ENCODE measurements at places on chromosomes 2 and 18. TPM values are rescaled to one million over a fixed set of nuclear protein-coding genes. Genes with fewer than 3 reads are reported as not detected.

DNA sequence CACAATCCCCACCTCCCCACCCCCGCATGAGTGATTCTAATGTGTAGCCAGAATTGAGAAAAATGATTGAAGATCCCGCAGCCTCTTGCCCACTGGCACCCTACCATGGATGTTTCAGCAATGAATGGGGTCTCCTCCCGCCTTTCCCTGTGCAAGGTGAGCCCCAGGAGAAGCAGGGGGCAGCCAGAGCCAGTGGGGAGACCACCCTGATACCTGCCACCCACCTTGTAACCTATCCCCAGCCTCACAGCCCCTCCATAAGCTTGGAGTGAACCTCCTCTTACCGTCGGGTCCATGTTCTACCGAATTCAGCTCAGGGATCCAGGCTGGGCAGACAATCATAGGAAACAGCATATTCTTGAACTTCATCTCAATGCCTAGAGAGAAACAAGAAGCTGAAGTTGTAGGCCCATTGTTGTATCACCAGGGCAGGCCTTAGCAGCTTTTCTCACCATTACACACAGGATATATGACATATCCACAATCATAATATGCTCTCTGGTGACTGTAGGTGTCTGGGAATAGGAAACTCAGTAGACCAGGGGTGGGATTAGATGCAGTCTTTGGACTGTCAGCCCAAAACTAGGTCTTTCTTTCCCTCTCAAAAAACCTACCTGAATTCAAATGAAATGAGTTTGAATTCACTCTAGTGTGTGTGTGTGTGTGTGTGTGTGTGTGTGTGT is 30.9 kb downstream of the XDH start:
- DNase-seq, result no peak

DNA sequence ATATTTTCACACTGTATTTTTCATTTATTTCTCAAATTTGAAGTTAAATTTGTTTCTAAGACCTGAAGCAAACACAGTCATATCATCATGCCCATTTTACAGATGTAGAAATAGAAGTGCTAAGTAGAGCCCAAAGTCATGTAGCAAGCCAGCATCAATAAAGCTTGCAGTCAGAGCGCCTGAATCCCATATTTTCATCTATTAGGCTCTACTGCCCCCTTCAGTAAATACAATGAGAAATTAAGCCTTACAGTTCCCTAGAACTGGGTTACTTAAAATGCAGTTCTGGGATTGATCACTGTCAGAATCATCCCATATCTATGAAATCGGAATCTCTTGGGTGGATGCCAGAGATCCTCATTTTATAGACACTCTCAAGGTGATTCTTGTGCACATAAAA is 419.9 kb downstream of the TGIF1 start:
- peak; percentile 59 for DNase-seq

DNA sequence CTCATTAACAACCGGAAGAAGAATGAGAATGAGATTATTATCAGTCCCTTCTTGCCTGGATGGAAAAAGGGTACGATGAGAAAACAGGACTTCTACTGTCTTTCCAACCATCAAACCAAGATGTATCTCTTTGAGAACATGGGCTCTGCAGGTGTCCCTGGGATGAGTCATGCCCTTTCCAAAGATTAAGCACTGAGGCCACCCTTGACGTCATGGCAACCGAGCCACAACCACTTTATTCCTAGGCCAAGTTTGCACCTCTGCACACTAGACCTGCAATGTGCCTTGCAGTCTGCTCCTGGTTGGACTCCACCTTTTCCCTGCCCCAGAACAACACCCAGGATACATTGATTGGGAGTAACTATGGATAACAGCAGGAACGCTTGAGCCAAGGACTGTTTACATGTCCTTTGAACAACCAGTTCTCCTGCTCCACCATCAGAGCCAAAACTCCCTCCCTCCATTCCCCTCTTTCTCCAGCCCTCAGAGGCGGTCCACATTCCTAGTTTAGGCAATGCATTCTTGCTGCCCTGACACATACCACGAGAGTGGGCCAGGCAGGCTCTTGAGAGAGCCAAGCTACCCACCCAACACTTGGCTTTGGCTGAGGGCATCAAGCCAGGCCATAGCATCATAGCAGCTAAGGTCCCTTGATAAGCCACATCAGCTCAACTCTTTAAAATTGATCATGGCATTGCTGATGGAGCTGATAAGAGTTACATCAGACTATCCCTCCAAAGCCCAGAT is 310.7 kb downstream of the TNS1 start:
- no peak for DNase-seq

DNA sequence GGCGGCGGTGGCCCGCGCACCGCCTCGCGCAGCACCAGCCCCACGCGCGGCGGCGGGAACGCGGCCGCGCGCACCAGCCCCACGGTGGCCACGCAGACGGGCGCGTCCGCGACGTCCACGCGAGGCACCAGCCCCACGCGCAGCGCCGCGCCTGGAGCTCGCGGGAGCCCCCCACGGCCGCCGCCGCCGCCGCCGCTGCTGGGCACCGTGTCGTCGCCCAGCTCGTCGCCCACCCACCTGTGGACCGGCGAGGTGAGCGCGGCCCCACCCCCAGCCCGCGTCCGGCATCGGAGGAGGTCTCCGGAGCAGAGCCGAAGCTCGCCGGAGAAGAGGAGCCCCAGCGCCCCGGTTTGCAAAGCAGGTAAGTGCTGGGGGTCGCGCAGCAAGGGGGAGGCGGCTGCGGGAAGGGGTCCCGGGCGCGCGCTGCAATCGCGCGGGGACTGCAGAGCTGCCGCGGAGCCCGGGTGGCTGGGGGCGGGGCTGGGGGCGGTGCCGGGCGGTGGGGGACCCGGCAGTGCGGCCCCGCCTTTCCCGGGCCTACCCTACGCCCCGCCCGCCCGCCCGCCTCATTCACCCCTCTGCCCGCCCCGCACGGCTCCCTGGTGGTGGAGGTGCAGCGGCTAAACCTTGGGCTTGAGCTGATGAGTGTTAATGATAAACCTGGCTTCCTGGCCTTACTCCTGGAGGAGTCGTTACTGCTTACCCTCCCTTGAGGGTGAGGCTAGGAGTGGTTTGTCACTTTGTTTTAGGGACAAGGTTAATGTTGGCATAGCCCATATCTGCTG is 851 bp downstream of the FAM117B start:
- DNase-seq, result peak; percentile 86

RAB12 gene
- total RNA-seq, result 125 TPM

DPP4 gene
- 3.2 TPM for total RNA-seq

KLHL41 gene
- total RNA-seq, result 2,840 TPM

DNA sequence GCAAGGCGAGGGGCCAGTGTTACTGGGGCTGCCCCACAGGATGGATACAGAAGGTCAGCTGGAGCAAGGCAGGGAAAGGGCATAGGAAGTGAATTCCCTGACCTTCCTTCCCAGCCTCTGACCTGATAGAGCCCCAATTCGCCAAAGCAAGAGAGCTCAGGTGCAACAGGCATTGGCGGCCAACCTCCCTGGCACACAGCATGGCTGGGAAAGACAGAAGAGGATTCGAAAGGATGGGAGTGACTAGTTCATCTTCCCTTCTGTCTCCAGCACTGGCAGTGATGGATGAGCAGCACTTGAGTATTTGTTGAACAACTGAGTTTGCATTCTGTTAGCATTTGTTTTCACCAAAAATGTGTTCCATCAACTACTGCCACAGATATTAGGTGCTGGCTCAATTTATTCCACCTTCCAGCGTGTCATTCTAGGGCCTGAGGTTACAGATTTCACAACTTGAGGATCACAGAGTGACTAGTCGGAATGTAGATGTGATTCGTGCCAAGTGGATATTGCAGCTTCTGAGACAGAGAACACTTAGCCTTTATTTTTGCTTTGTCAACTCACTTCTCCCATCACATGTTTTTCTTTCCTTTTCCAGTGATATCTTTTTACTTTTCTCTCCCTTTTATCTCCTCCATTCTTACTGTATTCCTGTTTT is 6.2 kb downstream of the COPS8 start:
- no peak for DNase-seq

DLX1 gene
- total RNA-seq, result 2.4 TPM

DNA sequence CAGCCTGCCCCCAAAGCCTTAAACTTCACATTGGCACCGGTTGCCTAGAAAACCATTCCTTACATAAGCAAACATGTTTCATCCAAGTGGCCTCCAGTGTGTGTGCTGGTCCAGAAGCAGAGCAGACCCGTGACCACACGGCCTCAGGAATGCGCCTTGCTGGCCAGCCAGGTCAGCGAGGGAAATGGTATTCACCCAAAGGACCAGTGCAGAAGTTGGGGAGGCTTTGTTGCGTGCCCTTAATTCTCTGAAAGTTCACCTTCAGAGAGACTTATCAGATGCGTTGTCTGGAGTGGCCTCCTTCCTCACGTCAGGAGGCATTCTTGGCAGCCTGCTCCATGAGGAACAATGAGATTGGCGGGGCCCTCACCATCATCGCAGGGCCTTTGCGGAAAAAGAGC is 25.9 kb downstream of the NRP2 start:
- DNase-seq, result no peak

Data from tongue (tissue), 3 donors.